AG04449 (cell line): ENCODE measurements at places on chromosomes 13 and 19.

DNA sequence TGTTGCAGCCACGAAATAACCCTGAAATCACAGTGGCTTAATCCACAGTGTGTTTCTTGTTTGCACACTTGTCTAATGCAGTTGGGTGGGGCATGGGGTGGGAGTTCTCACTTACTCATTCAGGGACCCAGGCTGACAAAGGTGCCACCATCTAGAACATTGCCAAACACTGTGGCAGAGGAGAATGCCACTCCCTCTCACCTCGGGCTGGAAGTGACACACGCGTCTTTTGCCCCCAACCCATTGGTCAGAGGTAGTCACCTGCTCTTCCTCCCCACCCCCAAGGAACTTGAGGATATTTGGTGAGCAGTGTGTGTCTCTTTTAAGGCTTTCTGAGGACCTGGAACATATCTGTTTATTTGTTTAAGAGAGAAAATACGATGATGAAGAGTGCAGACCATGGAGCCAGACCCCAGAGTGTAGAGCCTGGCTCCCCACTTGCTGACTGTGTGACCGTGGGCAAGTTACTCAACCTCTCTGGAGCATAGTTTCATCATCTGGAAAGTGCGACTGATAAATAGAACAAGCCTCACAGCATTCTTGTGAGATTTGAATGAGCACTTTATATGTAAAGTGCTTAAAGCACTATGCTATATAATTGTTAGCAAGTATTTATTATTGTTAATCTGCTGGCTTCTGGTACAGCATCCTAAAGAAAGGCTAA lies 17.4 kb downstream of the GPR183 start:
- no peak for DNase-seq

DNA sequence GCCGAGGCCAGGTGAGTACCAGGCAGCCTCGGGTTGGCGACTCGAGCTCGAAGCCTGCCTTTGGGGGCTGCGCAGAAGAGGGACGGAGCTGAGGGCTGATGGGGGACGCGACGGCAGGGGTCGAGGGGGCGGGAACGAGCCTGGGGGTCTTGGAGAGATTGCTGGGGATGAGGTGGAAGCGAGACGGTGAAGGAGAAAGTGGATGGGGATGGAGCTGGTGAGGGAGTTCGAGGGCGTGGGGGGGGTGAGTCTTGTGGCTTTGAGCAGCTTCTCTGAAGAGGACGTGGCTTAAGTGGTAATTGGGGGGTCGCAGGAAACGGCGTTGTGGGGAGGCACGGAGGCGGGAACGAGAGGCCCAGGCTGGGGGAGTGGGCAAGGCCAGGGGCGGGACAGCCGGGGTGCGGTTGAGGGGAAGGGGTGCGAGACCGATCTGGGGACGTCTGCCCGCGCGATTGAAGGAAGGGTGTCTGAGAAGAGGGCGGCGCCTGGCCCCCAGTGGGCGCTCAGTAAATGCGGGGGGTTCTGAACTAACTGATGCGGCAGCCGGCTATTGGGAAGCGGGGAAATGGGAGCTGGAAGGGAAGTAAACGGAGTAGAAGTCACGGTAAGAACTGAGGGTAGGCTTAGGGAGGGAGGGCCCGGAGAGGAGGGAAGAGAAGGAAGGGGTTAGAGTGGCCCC lies 426 bp downstream of the MYO9B start:
- DNase-seq: no peak

DNA sequence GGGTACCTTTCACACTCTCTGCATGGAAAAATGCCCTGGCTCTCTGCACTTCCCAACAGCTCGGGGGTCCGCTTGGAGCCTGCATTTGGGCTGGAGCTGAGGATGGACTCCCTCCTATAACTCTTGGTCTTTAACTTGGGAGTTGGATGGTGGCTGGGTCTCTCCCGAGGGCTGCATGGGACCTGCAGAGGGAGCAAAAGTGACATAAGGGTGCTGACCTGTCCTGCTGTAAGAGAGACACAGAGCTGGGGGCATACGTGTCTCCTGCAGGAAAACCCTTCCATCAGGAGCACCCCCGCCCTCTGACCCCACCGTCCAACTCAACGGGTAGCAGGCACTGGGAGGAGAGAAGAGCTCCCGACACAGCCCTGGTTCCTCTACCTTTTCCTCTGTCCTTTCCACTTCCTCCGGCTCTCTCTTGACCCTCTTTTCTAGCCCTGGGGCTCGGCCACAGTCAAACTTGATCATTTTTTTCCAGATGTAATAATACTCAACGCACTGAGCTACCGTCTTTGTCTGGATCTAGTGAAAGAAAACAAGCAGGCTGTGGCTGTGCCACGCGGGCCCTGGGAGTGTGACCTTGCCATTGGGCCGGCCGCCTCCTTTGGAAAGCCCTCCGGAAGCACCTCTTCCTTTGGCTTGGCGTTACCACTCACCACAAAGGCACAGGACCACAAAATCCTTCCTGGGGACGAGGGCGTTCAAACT lies 6.8 kb upstream of the NAPA start:
- DNase-seq: no peak

DNA sequence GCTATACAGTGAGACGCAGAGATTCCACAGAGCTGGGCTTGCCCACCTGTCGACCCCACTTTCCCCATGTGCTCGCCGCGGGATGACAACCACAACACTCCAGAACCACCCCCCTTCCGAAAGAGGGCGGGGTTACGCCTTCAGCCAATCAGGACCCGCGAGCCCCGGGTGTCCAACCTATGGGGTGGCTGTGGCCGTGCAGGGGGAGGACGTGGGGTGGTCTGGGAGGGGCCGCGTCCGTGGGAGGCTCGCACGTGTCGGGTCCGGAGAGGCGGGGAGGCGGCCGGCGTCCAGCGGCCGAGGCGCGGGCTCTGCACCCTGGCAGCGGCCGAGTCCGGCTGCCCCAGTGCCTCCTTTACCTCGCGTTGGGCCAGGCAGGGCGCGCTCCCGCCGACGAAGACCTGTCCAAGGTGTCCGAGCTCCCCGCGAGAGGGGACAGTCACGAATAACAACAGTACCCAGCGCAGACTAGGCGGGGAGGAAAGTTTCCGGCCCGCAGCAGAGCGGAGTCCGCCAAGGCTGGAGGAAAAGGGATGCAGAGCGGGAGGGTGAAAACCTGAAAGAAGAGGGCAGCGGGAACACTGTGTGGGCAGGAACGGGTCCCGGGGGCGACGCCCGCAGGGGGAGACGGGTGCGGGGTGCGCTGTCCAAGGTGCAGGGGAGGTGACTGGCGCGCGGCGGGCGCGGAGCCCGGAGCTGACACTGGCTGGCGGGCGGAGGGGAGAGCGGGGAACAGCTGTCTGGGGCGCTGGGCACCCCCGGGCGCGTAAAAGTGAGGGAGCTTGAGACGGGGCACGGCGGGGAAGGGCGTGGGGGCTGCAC lies 911 bp downstream of the ENOX1 start:
- DNase-seq: no peak

- DNase-seq: no peak
Measured at GRCh38 chr19:54156953-54157352, 2.6 kb downstream of the LENG1 start.

GRCh38 chr19:8441725-8442544 lies 2.8 kb upstream of the HNRNPM start:
- no peak for DNase-seq

- no peak for DNase-seq
Measured at GRCh38 chr13:101492251-101492910, 39.9 kb downstream of the ITGBL1 start.

GRCh38 chr13:113601166-113602070 lies 16.9 kb downstream of the TFDP1 start:
- DNase-seq: no peak

GRCh38 chr13:114131583-114132418 lies 622 bp downstream of the RASA3 start:
- DNase-seq: no peak

DNA sequence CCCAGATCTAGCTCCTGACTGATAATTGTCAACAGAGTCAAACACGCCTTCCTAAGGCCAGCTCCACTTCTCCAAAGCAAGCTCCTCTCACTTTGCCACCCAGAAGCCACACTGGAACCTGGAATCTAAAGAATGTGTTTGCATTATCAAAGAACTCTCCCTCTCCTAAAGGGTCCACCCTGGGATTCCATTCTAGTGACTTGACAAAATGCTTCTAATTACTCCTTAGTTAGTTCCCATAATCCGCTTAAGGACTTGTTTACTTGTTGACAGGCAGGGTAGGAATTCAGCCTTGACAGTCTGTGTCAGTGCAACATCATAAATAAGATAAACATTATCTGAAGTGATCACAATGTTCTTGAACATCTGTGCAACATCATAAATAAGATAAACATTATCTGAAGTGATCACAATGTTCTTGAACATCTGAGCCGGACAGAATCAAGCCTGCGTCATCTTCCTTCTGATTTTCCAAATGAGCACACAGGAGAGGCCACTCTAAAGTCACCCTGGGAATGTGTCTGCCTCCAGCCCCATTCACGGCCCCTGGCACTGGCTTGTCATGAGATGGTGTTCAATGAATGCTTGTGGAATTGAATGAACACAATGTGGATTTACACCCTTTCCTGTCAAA lies 512.1 kb downstream of the IRS2 start:
- no peak for DNase-seq

DNA sequence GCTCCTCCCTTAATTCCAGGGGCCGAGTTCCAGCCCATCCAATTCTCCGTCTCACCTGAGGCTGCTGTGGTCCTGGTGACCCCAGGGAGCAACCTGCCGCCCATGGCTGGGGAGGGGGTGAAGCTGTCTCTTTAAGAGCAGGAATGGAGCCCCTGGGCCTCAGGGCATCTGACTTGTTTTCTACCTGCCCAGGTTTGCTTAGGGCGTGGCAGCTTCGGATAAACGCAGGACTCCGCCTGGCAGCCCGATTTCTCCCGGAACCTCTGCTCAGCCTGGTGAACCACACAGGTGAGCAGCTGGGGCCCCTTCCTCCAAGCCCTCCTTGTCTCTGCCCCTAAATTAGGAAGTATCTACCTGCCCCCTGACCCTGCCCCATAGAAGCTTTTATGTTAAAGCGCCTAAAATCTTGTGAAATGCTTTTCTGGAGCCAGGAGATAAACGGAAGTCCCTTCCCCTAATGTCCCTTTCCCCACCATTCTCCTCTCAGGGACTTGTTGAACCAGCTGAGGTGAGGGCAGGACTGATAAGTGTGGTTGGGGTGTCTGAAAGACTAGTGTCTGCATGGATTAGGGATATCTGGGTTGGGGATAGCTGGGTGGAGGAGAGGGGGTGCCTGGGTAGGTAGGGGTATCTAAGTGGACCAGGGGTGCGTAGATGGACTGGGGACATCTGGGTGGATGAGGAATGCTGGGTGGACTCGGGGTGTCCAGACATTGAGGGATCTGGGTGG lies 614 bp downstream of the FXYD3 start:
- no peak for DNase-seq

- DNase-seq: no peak
Measured at GRCh38 chr13:93254775-93255174, 28.2 kb downstream of the GPC6 start.

DNA sequence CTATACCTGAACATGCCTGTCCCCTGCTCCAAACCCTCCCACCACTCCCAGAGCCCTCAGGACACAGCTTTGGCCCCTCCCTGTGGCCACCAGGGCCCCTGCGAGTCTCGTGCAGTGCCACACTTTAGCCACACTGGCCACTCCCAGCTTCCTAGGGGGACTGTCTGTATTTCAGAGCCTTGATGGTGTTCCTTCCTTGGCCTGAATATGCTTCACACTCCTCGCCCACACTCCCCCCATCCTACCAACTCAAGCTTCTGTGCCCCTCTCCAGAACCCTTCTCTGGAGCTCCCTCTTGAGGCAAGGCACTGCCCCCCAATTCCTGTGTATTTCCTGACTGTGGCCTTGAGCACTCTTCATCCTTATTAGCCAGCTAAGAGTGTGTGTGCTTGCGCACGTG lies 80.2 kb downstream of the DPF1 start:
- no peak for DNase-seq

- DNase-seq: no peak
Measured at GRCh38 chr19:39969266-39969665, 1.7 kb upstream of the PSMC4 start.

- no peak for DNase-seq
Measured at GRCh38 chr13:24005755-24006281, 108.5 kb upstream of the C1QTNF9B start.

- DNase-seq: no peak
Measured at GRCh38 chr13:46012404-46012803, 40.1 kb downstream of the ZC3H13 start.

GRCh38 chr19:19741184-19741583 lies 8.3 kb upstream of the ZNF14 start:
- no peak for DNase-seq

DNA sequence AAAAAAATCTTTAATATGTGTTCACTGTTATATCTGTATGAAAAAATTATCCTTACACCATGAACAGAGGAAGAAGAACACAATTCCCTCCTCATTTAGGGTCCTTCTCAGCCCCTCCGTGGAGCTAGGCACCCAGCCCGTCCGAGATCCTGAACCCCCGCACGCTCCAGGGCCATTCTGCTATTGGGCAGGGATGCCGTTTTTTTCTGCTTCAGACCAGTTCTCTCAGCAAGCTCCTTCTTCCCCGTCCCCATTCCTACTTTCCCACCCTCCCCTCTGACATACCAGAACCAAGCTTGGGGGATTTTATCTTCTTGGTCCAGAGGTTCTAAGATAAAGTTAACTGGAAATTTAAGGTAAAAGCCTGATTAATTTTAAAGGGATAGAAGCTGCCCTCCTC lies 36.2 kb downstream of the ATP12A start:
- no peak for DNase-seq

- no peak for DNase-seq
Measured at GRCh38 chr13:48263196-48263595, 30.2 kb downstream of the ITM2B start.

- DNase-seq: no peak
Measured at GRCh38 chr19:51251468-51251820, 564 bp downstream of the SIGLECL1 start.

DNA sequence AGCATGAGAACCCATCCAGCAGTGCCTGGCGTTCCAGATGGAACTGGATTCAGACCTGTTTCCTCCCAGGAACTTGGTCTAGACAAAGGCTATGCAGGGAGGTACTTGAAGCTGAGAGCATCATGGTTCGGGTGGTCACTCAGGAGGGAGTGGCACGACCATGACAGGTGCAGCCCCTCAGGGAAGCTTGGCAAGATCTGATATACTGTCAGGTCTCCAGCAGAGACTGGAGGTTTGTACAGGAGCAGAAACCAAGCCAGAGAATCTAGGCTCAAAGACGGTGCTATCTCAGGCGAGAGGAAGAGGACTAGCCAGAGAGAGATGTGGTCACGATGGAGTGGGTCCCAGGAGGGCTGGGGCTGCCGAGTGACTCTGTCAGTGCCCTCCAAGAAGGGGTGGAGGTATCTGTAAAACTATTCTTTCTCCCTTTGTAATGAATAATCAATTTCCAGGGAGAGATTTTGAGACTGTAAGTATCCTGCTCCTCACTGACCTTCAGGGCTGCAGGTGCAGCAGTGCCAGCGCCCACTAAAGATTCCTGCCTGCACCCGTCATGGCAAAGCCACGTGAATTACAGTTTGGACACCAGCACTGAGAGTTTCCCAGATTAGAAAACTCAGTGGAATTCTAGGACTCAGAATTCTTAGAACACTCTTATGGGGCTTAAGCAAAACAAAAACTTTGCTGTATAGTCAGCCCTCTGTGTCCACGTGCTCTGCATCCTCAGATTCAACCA lies 10.2 kb upstream of the DCUN1D2 start:
- DNase-seq: no peak

GRCh38 chr13:47747901-47748300 lies 253.2 kb downstream of the SUCLA2 start:
- no peak for DNase-seq
